ENCODE measurements at places on chromosomes 2 and 18.

GRCh38 chr2:195475336-195475735, 181.7 kb upstream of the SLC39A10 start:
- no peak for DNase-seq
- no peak overlapping the region for H3K4me3 ChIP-seq

- peaks cover 17% of the 10 kb centered on the region for H3K27me3 ChIP-seq
- H3K4me3 ChIP-seq, result no peak overlapping the region
- no peak overlapping the region for H3K27ac ChIP-seq
- H3K36me3 ChIP-seq, result no peaks in the 10 kb centered on the region
These were observed 58.1 kb downstream of the VIT start for GRCh38 chr2:36754578-36754977.

DNA sequence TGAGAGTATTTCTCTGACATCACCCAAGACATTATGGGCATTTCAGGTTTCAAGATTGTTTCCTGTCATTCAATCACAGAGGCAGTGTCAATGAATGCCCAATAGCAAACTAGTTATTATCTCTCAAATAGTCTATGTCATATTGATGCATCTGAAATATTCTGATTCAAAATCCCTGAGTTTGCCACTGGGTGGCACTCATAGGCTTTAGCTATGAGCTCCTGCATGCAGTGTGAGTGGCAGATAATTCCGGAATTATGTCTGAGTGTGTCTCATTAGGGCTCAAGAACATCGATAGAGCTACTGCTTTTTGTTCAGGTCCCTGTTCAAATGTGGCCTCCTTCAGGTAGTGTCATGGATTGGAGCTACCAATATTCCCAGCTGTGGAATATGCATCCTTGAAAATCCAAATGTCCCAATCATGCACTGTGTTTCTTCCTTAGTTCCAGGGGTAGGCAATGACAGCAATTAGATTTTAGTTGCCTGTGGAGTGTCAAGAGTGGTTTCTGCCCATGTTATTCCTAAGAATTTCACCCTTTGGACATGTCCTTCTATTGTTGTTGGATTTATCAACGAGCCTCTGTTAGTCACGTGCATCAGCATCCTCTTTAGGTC, 7.8 kb upstream of the OR6B3 start:
- H3K4me3 ChIP-seq, result no peak overlapping the region
- no peak overlapping the region for H3K27ac ChIP-seq
- peaks cover 33% of the 10 kb centered on the region for H3K27me3 ChIP-seq
- peak; percentile 60 for DNase-seq
- H3K4me1 ChIP-seq, result no peaks in the 10 kb centered on the region
- no peaks in the 10 kb centered on the region for H3K36me3 ChIP-seq

GRCh38 chr2:14902953-14903352, 270.4 kb downstream of the LRATD1 start:
- no peaks in the 10 kb centered on the region for H3K4me1 ChIP-seq
- no peak overlapping the region for H3K4me3 ChIP-seq

GRCh38 chr2:12767996-12768624, 51.4 kb downstream of the TRIB2 start:
- H3K27me3 ChIP-seq, result peaks cover 63% of the 10 kb centered on the region
- DNase-seq, result no peak
- H3K4me1 ChIP-seq, result no peaks in the 10 kb centered on the region
- no peak overlapping the region for H3K4me3 ChIP-seq
- H3K27ac ChIP-seq, result no peak overlapping the region
- no peaks in the 10 kb centered on the region for H3K36me3 ChIP-seq

DNA sequence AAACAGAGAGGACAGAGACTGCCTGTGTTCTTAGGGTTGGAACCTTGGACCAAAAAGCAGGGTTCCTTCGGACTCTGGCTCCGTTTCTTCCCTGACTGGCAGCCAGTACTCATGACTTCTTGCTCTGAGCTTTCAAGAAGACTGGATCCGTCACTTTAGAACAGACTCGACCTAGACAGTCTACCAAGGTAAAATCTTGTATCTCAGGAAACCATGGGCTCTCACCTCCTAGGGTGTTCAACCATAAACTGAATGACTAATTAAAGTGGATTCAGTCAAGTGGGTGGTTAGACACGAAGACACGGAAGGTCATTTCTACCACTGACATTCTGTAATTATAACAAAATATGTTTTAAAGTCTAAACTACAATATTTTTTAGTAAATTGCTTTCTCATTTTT, 153.8 kb upstream of the SLC39A10 start:
- no peak for DNase-seq
- H3K27ac ChIP-seq, result no peak overlapping the region
- H3K4me3 ChIP-seq, result no peak overlapping the region
- peaks cover 21% of the 10 kb centered on the region for H3K4me1 ChIP-seq
- H3K27me3 ChIP-seq, result no peaks in the 10 kb centered on the region

GRCh38 chr2:239674981-239675825, 274.4 kb upstream of the HDAC4 start:
- H3K27me3 ChIP-seq, result peaks cover 5% of the 10 kb centered on the region
- DNase-seq, result no peak
- no peaks in the 10 kb centered on the region for H3K36me3 ChIP-seq
- no peaks in the 10 kb centered on the region for H3K4me1 ChIP-seq

- no peaks in the 10 kb centered on the region for H3K27me3 ChIP-seq
- no peak overlapping the region for H3K4me3 ChIP-seq
- no peak overlapping the region for H3K27ac ChIP-seq
- no peaks in the 10 kb centered on the region for H3K36me3 ChIP-seq
- H3K4me1 ChIP-seq, result no peaks in the 10 kb centered on the region
- no peak for DNase-seq
These were observed 171.8 kb upstream of the PIK3C3 start for GRCh38 chr18:41783065-41783818.
